C1 segment of cervical spinal cord (tissue), 14 donors: ENCODE measurements at places on chromosomes 7 and 10.

DNA sequence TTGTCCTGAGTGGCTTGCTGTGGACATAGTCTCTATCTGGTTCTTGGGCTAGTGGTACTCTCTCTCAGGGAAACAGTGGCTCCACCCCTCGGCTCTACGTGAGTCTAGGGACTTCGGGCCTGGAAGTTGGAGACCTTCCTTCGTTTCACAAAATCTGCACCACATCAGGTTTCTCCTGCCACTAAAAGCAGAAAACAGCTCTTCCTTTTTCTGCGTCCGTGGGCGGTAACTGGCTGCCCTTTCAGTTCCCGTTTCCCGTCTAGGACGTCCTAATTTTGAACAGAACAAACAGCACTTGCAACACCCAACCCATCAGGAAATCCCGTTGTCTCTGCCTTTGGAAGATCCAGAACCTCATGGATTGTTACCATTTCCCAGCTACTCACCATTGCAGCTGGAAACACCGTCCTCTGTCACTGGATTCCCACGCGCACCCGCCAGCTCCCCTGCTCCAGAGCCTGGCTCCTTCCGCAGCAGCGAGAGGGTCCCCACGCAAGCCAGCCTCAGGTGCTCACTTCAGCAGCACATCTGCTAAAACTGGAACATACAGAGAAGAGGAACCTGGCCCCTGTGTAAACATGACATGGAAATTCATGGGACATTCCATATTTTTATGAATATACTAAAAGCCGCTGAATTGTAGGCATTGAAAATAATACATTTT, 311.4 kb upstream of the AKR1E2 start:
- DNase-seq: no peak

GRCh38 chr10:80684259-80684658, 146.6 kb downstream of the SH2D4B start:
- DNase-seq: no peak

GRCh38 chr7:134662166-134662870, 15.7 kb downstream of the BPGM start:
- no peak for DNase-seq

DNA sequence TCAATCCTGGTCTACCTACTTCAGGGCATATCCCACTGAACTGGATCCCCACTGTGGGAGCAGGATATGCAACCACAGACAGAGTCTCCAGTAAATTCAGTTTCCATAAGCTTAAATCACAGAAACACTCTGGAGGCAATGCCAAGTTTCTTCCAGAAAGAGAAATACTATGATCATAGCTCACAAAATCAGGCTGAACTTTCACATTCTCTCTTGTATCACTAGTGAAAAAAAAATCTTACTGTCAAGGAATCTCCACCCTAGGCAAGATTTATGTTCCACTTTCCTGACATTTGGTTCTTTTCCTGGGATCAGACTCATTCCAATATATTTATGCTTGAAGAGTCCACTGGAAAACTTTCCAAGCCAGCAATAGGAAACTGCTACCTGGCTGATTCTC, 749.0 kb downstream of the SUGCT start:
- no peak for DNase-seq

GRCh38 chr7:96211954-96212353, 109.9 kb downstream of the SLC25A13 start:
- no peak for DNase-seq

DNA sequence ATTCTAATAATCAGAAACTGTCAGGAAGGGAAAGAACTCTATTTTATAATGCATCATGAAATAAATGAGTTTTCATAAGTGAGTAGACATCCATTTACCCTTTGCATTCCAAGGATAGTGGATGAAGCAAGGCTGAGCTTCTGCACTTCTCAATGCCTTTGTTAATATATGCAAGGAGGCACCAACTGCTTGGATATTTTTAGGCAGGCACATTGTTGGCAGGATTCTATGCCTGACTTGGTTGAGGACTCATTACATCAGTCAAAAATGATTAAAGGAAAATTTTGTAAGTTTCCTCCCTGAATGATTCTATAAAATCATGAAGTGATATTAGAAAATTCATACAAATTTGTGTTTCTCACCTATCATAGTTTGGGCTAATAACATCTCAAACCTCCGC, 612.2 kb upstream of the POM121L12 start:
- no peak for DNase-seq

- no peak for DNase-seq
Observed at GRCh38 chr10:62024026-62024701, 122.7 kb downstream of the ARID5B start.

GRCh38 chr7:17773289-17773626, 167.0 kb downstream of the SNX13 start:
- no peak for DNase-seq

GRCh38 chr7:154844955-154845354, 158.0 kb downstream of the PAXIP1 start:
- no peak for DNase-seq

- DNase-seq: no peak
Observed at GRCh38 chr10:30606313-30606712, 23.2 kb downstream of the LYZL2 start.

GRCh38 chr7:111752022-111752582, 189.8 kb upstream of the IMMP2L start:
- DNase-seq: no peak

GRCh38 chr7:25009257-25009656, 29.3 kb upstream of the OSBPL3 start:
- no peak for DNase-seq

DNA sequence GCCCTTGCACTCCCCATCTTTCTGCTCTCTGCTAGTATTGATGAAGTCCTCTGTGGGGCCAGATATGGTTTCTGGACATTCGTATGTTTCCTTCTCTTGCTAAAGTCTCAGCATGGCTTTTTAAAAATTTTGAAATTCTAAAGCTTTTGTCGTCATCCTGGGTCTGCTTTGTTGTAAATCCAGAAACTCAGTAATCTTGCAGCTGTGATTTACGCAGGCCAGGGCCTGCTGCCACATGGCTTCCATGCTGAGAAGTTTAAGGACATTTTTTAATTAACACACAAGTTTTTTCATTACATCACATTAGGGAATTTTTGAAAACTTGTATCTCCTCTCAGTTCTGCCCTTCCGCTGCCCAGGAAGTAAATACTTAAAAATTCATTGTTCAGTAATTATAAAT, 686.1 kb upstream of the IGFBP3 start:
- no peak for DNase-seq

GRCh38 chr10:18689498-18689897, 30.3 kb downstream of the ARL5B start:
- DNase-seq: no peak

- DNase-seq: peak; percentile 27
Observed at GRCh38 chr7:64559206-64559605, 3.7 kb downstream of the ZNF680 start.

DNA sequence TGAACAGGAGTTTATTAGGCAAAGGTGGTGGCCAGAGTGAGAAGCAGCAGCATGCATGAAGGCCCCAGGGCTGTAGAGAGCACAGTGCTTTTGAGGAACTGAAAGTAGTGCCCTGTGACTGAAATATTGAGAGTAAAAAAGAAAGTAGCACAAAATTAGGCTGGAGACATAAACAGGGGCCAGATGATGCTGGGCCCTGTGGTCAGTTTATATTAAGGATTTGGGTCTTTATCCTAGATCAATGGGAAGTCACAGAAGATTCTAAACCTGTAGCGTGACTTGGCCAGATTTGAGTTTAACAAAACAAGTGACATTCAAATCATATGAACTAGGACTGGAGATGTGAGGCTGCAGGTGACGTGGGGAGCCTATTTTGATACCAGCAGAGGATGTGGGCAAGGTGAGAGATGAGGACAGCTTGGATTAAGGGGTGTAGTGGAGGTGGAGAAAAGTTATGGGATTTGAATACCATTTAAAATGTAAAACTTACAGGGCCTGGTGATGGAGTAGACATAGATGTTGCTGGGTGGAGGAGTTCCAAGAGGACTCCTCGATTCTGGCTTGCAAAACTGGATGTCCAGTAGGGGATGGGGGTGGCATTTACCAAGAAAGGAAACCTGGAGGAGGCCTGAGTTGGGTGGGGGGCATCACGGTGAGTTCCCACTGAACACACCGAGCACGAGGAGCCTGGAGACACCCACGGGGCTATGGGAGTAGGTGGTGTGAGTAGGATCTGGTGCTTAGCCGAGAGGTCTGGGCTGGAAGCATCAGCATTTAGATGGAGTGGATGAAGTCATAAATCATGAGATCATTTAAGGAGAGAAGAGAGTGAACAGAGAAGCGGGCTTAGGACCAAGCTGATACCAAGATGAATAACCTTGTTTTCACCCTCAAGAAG, 52.8 kb downstream of the HHEX start:
- DNase-seq: no peak

DNA sequence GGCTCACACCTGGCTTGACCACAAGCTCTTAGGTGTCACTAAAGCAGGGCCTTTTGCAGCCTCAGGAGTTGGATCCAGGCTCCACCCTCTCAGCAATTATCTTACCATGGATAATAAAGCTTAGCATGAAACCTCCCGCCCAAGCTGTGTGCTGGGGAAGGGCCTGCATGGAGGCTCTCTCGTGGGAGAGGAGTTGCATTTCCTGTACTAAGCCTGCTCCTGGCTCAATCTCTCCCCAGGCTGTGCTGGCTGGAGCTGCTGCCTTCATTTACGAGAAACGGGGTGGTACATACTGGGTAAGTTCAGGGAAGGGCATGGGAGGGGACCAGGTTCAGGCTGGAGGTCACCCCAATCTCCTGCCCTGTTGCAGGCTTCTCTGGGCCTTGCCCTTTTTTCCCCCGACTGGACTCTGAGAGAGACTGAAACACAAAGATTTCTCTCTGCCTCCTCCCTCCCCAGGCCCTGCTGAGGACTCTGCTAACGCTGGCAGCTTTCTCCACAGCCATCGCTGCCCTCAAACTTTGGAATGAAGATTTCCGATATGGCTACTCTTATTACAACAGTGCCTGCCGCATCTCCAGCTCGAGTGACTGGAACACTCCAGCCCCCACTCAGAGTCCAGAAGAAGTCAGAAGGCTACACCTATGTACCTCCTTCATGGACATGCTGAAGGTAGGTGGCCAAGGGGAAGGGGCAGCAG, 2.7 kb downstream of the TMEM176A start:
- no peak for DNase-seq

- no peak for DNase-seq
Observed at GRCh38 chr10:5896208-5897052, 6.4 kb downstream of the FBH1 start.

DNA sequence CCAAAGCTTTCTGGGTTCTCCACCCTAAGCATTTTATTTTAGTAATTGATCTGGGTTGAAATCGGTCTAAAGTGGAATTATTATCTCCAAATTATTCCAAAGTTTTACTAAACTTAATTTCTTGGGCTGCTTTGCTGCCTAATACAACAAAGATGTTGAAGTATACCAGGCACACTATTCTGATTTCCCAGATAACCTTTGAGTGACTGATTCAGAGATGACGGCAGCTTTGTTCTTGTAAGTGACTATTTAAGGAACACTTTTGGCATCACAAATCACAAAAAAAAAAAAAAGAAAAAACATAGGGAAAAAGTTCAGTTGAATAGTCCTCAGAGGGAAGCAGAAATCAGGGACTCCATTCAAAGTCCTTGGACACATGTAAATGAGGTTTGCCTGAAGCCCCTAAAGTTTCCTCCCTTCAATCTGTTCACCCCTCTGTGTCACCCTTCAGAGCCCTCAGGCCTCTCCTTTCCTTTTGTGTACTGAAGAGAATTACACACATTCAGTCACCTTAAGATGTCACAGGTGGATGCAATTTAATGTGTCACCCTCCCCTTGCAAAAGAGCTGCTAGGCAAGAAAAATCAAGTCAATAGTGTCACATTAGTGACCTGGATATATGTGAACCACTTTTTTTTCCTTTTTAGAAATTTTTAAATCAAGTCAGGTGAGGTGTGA, 81.5 kb downstream of the RTKN2 start:
- DNase-seq: no peak

GRCh38 chr7:13050703-13051102, 363.3 kb downstream of the ARL4A start:
- DNase-seq: no peak

- DNase-seq: peak; percentile 24
Observed at GRCh38 chr7:98826811-98827231, 43.0 kb downstream of the TMEM130 start.

- DNase-seq: no peak
Observed at GRCh38 chr10:5600908-5601307, 65.5 kb downstream of the ASB13 start.

DNA sequence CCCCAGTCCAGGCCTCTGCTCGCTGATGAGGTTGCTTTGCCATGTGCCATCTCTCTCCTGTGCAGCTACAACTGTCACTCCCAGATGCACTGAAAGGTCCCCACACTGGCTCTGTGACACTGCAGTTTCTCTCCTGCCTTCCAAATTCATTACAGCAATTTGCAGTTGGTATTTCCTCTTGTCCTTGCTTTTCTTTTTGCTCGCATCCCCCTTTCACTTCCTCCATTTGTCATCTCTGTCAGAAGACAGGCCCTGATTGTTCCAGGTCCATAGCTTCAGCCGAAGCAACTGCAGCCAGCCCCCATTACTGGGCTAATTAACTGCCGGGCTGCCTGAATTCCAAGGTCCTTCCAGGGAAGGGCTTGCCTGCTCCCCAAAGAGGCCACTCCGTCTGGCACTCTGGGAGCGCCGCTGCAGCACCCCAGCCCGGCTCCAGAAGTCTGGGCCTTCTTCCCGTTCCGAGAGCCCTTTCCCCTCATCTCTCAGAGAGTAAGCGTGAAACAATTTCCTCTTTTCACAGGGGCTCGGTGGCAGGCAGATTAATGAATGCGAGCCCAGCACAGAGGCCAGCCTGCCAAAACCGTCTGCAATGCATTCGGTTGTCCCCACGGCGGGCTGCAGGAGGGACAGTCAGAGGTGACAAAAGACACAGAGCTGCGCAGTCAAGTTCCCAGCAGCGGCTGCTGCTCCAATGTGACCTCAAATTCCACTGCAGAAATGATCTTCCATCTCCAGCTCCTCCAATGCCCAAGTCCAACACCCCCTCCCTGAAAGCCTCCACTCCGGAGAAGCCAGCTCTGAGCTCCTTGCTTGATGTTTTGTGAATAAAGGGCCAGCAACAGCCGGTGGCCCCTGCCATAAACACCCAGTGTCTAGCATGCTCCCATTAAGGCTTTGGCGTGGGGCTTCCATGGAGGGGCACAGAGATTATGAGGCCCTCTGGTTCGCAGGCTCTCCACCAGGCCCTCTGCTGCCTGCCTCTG, 279.4 kb upstream of the HABP2 start:
- peak; percentile 61 for DNase-seq

DNA sequence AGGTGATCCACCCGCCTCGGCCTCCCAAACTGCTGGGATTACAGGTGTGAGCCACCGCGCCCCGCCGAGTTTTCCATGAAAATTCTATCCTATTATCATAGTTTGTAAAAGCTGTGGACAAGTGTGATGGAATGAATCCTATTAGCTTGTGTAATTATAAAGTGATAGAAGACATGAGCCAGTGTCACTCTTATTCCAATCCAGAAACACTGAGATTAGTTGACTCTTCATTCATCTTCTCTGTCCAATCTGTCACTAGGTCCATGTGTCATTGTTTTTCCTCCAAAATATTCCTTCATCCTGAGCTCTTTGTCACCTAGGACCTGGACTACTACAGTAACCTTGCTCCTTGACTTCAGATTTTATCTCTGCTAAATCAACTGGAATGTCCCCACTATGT, 13.5 kb downstream of the FBH1 start:
- no peak for DNase-seq

- DNase-seq: no peak
Observed at GRCh38 chr7:127383123-127383835, 9.2 kb downstream of the ZNF800 start.

GRCh38 chr10:89163265-89163995, 43.7 kb downstream of the CH25H start:
- peak; percentile 23 for DNase-seq
